ENCODE measurements at places on chromosomes 2 and 18.

- no peak for DNase-seq
Measured at GRCh38 chr2:99959261-99960014, 183.0 kb downstream of the AFF3 start.

DNA sequence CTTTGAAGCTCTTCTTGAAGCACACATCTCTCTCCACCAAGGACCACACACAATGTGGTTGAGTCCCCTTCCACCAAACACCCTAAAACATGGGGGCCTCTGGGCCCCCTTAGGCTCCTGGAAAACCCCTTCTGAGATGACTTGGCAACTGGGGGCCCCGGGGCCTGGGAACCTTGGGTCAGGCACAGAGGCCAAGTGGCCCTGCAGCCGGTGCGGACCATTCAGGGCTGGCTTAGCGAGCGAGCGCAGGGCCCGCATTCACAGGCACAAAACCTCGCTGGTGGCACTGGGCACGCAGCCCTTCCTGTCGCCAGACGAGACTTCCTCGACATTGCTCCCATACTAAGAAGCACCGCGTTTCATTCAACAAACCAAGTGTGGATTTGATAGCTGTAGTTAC, 111.2 kb upstream of the ID2 start:
- no peak for DNase-seq

GRCh38 chr2:45316576-45317338, 294.3 kb downstream of the SRBD1 start:
- no peak for DNase-seq

DNA sequence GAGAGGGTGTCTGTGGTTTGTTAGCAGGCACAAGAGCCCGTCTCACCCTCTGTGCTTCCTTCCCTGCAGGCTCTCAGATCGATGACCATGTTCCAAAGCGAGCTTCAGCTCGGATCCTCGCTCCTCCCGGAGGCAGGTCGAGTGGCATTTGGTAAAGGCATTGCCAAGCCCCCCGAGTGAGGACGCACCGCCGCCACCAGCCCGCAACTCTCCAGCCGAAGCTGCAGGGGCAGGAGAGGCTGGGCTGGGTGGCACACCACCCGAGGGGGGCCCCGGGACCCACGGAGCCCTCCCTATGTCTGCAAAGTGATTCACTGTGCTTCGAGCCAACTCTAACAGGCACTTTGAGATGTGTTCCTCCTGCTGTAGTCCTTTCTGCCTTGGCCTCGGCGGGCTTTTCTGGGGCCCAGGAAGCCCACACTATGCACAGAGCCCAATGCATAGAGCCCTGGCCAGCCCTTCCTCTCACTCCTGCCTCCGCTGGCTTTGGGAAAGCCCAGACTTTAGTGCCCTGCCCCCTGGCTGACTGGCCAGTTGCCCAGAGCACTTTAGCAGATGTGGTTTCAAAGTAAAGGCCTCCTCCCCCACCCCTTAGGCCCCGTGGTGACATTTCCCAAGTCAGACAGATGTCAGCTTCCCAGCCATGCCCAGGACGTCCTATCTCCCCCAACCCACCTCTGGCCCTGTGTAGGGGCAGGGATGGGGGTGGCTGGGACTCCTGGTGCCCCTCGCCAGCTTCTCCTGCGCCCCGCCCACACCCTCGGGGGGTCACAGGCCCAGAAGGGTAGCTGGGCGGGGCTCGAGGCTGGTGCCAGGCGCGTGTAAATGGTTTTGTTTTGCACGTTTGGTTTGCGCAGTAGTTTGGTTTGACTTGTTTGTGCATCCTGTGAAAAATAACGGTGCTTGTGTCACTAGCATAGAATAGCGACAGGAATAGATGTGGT, 23.3 kb upstream of the MAPRE3 start:
- no peak for DNase-seq

Measured in activated naive CD8-positive, alpha-beta T cell treated with anti-CD3 and anti-CD28 coated beads, Interleukin-2, amount 50 U/mL, for 16 hours (primary cell).